Fibroblast of skin of left quadriceps (primary cell): ENCODE measurements at places on chromosomes 7 and 10.

- DNase-seq: no peak
These were observed 908 bp downstream of the NOM1 start for GRCh38 chr7:156950381-156950858.

DNA sequence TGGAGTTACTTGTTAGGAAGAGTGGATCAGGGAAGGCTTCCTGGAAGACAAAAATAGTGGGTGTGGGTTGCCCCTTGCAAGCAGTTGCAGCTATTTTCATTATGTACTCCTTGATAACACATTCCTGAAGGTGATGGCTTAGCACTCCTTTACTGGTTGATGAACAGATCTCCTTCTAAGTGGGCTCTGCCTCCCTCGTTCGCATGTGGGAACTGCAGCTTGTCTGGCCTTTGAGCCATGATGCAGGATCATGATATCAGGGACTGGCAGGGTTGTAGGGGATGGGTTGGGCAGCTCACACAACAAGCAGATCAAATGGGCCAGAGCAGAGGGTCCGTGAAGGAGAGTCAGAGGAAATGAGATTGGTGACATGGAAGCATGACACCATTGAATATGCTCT, 28.8 kb upstream of the LRRC4 start:
- DNase-seq: no peak

GRCh38 chr7:80779456-80779855, 139.4 kb downstream of the SEMA3C start:
- DNase-seq: no peak

- DNase-seq: peak; percentile 41
These were observed 12.8 kb downstream of the CDHR3 start for GRCh38 chr7:105975770-105976417.

- DNase-seq: no peak
These were observed 4.1 kb downstream of the MMS19 start for GRCh38 chr10:97494151-97494550.

DNA sequence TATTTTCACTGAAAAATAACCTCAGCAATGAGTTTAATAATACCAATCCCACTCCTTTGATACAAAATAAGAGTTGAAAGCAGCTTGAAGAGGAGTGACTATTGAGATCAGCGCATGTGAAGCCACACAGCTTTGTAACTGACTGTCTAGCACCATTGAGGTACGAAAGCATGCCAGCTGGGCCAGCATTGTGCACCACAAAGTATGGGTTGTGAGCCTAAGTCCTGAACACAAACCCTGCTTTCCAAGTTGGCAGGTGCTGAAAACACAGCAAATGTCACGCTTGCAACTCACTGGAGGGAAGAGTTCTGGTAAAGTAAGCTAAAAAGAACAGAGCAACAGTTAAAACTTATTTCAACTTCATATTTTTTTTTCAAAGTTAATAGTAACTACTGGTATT, 4.0 kb upstream of the FAM53B start:
- no peak for DNase-seq

- no peak for DNase-seq
These were observed 150.7 kb downstream of the CFTR start for GRCh38 chr7:117630501-117630900.

DNA sequence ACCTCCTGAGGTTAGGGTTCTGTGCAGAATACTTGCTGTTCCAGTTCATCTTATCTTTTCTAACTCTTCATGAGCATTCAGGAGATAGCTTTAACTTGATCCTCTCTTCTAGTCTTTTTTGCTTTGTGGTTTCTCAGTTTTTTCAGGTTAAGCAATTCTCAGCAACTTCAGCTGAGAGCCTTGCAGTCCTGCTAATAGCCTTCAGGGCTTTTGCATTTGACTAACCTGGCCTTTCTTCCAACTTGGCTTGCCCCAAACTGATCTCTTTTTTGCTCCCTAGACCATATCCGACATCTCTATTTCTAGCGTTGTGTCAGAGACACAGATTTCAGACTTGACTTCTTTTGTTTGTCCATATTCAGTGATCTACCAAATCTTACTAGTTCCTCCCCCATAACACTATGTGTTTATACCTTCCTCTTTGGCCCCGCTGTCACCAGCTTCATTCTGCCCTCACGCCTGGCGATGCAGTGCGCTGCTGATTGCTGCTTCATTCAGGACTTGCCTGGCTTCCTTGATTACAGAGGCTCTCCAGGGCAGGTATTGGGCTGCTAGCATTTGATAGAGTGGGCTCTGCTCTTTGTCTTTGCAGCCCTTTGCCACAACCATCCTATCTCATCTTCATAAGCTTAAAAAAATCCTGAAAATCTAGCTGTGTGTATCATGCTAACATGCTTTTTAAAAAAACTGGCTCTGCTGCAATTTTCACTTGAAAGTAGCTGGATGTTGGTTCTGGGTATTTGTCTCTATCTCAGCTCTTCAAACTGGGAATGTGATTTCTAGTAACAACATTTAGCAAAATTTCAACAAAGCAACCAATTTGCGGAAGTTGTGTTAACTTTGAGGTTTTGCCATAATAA, 9.6 kb downstream of the CUL1 start:
- no peak for DNase-seq

DNA sequence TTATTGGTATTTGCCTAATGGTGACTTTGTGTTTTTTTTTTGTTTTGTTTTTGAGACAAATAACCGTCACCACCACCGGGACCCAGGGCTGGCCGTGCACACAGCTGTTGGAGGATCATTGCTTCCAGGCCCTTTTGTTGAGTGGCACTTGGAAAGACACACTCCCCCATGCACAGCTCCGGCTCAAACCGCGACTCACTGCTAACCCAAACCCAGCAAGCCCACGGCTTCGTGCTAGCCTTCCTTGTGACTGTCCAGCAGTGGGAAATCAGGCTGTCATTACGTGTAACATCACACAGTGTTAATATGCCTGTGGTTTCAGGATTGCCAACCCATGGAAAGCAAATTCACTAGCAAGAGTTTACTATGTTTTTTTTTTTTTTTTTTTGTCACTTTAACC, 17.4 kb downstream of the BNIP3 start:
- no peak for DNase-seq

DNA sequence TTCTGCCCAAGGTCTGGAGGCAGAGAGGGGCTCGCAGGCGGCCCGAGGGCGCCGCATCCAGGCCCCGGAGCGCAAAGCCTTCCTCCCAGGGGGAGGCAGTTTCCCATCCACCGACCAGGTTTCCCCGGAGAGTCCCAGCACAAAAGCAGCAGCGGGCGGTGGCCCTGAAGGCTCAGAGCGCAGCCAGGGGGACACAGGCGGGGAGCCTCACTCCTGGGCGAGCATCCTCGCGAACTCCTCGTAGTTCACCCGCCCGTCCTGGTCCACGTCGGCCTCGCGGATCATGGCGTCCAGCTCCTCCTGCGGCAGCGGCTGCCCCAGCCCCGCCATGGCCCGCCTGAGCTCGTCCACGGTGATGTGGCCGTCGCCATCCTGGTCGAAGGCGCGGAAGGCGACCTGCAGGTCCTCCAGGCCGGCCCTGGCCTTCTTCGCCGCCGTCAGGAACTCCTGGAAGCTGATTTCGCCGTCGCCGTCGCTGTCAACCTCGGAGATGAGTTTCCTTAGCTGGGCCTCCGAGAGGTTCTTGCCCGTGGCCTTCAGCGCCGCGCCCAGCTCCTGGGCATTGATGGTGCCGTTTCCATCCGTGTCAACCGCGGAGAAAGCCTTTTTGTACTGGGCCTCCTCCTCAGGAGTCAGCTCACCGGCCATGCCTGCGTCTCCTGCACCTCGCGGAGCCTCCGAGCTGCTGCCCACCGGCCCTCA, 428 bp downstream of the CALML5 start:
- no peak for DNase-seq

- DNase-seq: no peak
These were observed 29.2 kb upstream of the AP5Z1 start for GRCh38 chr7:4745971-4746919.

DNA sequence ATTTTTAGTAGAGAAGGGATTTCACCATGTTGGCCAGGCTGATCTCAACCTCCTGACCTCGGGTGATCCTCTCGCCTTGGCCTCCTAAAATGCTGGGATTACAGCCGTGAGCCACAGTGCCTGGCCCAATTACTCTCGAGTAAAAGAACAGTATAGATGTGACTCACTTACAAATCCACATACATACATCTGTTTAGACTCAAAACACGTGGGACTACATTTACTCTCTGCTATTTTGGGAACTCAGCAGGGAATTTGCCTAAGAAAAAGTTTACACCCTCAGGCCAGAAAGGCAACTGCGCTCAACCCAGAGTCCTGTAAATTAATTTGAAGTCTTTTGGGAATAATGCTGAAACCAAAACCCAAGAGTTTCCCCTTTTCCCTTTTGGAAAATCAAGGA, 289.7 kb downstream of the KLF6 start:
- no peak for DNase-seq

DNA sequence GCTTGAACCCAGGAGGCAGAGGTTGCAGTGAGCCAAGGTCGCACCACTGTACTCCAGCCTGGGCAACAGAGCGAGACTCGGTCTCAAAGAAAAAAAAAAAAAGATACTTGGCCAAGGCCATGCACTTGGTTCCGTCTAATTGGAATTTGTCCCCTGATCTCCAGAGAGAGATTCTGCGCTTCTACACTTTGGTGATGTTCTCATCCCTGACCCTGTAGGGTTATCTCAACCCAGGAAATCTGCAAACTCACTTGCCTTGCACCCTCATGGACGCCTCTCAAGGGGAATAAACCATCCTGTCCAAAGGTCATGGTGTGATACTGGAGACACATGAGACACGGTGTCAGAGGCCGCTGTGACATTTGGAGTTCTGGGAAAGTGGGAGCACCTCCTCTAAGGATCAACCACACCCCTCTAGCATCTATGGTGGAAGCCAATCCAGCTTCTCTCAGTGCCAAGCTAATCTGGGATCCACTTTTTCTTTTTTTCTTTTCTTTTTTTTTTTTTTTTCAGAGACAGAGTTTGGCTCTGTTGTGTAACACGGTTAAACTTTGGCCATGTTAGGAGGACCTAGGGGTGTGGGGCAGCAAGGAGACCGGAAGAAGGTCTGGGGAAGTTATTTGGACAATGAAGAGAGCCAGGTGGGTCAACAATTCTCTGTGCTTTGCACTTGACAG, 7.8 kb upstream of the POR start:
- DNase-seq: no peak

- DNase-seq: no peak
These were observed 188.6 kb downstream of the RPS24 start for GRCh38 chr10:78222096-78222790.

- no peak for DNase-seq
These were observed 29.4 kb upstream of the SGMS1 start for GRCh38 chr10:50653142-50653541.

DNA sequence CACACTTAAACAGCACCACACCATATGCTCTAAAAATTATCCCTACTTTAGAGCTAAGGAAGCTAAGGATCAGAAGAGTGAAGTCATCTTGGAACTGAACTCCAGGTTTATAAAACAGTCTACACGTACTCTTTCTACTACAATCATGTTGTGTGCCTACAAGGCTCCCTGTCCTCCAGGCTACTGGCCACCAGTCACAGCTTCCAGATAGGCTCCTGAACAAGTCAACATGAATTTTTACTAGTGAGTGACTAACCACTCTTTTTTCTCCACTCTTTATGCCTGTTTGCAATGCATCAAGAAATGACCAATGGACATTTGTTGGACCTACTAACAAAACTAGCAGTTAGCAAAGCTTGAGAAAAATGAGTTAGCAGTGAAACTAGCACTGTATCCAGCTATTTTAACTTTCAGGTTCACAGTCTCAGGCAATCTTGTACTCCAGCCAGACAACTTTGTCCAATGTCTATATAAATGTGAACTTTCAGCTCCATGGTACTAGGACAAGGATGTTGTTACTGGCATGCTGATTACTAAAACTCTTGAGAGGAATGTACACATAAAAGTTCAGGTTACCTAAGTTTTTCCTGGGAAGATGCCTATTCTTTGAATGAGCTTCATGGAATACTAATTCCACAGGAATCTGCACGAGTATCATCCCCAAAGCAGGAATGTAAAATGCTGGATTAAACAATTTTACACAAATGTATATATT, 180.0 kb downstream of the BTAF1 start:
- DNase-seq: no peak

- no peak for DNase-seq
These were observed 56.9 kb downstream of the ARHGAP22 start for GRCh38 chr10:48547981-48548380.

DNA sequence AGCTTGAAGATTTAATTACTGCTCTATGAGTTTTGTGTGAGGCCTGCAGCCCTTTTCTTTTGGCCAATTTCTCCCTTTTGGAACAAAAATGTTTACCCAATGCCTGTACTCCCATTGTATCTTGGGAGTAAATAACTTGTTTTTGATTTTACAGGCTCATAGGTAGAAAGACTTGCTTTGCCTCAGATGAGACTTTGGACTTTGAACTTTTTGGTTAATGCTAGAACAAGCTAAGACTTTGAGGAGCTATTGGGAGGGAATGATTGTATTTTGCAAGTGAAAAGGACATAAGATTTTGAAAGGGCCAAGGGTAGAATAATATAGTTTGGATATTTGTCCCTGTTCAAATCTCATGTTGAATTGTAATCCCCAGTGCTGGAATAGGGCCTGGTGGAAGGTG, 152.0 kb downstream of the MAGI2 start:
- no peak for DNase-seq

DNA sequence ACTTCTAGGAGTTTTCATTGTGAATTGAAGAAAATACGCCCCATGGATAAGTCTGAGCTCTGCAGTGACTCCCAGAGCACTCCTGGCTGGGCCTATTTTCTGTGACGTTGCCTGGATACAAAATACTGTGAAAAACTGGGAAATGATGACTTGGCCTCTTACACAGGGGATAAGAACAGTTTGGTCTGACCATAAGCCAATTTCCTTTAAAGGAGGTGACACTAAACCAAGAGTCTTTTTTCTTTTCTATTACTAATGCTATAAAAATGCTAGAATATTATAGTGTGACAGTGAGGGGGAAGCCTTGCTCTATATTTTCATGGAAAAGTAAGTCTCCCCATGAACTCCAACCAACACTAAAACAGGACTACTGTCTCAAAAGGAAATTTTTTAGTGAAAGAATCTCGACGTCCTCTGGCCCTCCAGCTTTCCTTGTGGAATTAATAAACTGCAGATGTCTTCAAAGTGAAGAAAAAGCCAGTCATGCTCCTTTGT, 45.5 kb downstream of the MYOF start:
- peak; percentile 91 for DNase-seq
